ENCODE measurements at places on chromosomes 7 and 10.

DNA sequence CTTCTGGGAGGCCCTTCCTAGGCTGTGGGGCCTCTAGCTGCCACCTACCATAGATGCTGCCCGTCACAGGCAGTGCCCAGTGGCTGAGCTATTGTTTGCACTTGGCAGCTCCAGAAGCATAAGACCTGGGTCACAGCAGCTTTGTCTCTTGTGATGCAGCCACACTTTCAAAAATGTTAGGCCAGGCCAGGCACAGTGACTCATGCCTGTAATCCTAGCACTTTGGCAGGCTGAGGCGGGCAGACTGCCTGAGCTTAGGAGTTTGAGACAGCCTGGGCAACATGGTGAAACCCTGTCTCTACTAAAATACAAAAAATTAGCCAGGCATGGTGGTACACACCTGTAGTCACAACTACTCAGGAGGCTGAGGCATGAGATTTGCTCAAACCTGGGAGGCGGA is 9.5 kb upstream of the KAZALD1 start:
- no peak for DNase-seq

- no peak for DNase-seq
Measured at GRCh38 chr10:77849039-77849664, 77.4 kb downstream of the DLG5 start.

DNA sequence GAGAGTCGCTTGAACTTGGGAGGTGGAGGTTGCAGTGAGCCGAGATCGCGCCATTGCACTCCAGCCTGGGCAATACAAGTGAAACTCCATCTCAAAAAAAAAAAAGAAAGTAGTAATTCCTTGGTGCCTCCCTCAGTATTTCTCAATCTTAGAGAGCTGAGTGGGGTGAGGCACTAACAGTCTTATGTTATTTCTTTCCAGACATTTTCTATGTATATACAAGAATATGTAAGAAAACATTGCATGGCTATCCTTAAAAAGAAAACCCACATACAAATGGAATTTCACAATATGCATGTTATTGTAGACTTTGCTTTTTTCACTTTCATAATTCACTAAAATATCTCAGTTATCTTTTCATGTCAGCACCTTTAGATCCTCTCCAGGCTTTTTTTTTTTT is 13.6 kb upstream of the SLF2 start:
- no peak for DNase-seq

- no peak for DNase-seq
Measured at GRCh38 chr10:131119626-131120355, 191.7 kb downstream of the TCERG1L start.

DNA sequence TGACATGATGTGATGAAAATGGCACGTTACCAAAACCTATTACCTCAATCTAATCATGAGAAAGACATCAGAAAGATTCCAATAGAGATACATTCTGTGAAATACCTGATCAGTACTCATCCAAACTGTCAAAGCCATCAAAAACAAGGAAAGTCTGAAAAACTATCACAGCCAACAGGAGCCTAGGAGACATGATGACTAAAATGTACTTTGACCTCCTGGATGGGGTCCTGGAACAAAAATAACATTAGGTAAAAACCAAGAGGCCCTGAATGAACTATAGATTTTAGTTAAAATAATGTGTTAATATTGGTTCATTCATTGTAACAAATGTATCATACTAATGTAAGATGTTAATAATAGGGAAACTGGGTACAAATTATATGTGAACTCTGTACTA is 113.9 kb upstream of the LRGUK start:
- DNase-seq: no peak

- no peak for DNase-seq
Measured at GRCh38 chr10:25023278-25023677, 6.9 kb downstream of the THNSL1 start.

- DNase-seq: no peak
Measured at GRCh38 chr10:123521556-123521955, 144.6 kb upstream of the GPR26 start.

- no peak for DNase-seq
Measured at GRCh38 chr10:59434463-59435321, 72.3 kb upstream of the FAM13C start.

- no peak for DNase-seq
Measured at GRCh38 chr7:107744345-107744750, 406 bp downstream of the CBLL1 start.

DNA sequence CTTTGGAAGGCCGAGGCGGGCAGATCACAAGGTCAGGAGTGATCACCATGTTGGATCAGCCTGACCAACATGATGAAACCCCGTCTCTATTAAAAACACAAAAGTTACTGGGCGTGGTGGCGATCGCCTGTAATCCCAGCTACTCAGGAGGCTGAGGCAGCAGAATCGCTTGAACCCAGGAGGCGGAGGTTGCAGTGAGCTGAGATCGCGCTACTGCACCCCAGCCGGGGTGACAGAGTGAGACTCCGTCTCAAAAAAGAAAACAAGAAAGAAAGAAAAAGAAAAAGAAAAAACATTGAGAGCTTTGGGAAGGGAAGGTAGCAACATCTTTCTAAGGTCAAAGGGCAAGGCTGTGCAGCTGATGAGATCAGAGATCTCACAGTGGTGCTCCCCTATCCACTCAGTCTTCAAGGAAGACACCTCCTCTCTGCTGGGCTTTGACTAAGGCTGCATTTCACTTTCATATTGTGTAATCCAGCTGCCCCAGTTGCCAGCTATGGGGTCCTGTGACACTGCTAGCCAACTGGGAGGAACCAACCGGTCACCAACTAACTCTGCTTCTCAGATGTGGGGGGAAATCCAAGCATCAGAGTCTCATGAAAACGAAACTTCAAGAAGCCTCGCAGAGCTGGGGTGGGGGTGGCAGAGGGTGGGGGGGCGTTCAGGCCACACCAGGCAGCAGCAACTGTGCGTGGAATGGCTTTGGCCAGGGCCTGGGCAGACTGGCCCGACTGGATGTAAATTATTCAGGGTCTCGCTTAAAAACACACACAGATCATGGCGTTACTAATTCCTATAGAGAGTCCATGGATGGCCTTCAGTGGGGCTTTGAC is 1.5 kb downstream of the IL15RA start:
- no peak for DNase-seq

DNA sequence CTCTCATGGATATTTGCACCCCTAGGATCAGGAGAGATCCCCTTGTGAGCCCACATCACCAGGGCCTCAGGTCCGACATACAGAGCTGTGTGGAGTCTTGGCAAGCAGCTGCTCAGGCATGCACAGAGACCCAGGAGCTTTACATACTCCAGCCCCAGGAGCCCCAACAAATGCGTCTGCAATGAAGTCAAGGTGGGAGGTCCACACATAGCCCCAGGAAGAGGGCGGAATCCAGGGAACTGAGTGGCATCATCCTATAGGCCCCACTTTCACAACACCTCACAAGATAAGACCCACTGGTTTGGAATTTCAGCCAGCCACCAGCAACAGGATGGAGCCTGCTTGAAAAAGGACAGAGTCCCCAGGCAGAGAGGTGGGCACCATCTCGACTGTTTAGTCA is 106.7 kb downstream of the LSMEM1 start:
- DNase-seq: no peak

- no peak for DNase-seq
Measured at GRCh38 chr10:122033224-122033926, 44.4 kb downstream of the TACC2 start.

- DNase-seq: no peak
Measured at GRCh38 chr10:13959443-13960359, 371.0 kb downstream of the FRMD4A start.

- no peak for DNase-seq
Measured at GRCh38 chr10:6044751-6045313, 17.3 kb downstream of the IL2RA start.

DNA sequence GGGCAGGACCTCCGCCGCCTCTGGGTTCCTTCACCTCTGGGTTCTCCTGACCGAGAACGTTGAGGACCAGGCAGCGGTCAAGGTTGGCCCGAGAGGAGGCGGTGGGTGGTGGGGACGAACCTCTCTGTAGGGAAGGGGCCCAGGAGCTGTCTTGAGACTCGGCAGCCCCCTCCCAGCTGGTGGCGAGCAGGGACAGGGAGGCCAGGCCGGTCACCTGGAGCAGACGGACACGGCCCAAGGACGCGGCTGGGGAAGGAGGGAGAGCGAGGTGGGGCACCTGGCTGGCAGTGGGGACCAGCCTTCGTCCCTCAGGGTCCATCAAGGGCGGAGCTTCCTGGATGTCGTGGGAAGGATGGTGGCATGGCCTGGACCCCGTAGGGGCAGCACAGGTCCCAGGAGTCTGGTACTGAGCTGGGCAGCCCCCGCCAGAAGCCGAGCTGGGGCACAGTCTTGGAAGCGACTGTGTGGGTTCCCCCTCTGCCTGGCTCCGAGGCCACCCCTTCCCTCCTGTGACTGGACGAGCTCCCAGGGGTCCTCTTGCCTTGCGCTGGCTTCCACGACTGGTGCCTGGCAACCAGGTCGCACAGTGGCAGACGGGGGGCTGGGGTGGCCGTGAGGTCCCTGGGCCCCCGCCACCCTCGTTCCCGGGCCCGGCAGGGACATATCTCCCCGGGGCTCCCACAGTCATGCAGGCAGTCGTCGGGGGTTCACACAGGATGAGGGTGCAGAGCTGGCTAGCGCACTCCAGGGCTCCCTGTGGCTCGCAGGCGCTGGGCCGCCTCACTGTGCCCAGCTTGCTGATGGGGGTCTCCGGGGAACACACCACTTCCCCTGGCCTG is 89.9 kb downstream of the DNAJB6 start:
- no peak for DNase-seq

DNA sequence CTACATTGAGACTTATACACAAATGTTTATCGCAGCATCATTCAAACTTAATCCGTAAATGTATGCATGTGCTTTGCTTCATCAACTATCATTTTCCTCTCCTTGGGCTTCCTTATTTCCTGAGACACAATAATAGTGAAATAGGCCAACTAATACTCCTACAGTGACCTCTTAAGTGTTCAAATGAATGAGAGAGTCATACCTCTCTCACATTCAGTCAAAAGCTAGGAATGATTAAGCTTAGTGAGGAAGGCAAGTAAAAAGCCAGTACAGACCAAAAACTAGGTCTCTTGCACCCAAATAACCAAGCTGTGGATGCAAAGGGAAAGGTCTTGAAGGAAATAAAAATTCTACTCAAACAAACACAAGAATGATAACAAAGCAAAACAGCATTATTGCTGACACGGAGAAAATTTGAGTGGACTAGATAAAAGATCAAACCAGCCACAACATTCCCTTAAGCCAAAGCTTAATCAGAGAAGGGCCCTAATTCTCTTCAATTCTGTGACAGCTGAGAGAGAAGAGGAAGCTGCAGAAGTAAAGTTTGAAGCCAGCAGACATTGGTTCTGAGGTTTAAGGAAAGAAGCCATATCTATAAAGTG is 72.3 kb downstream of the GLCCI1 start:
- no peak for DNase-seq

- no peak for DNase-seq
Measured at GRCh38 chr7:44889086-44889781, 3.9 kb upstream of the PURB start.

DNA sequence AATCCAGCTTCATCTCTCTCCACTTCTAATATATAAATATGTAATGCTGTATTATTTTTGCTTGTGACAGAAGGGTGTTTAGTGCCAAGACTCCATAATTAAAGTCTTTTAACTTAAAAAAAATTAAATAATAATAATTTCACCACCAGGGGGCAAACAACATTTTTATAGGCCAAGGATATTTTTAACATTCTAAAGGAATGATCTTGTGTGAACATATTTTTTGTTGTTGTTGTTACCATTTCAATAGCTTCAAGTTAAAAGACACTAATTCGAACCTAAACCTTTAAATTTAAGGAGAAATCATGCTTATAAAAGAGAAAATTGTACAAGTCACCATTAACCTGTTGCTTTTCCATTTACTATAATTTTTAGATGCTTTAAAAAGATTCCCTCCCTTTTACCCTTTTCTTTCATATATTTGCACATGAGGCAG is 7.5 kb upstream of the DNAJC1 start:
- DNase-seq: peak; percentile 26

- DNase-seq: peak; percentile 74
Measured at GRCh38 chr7:45136106-45137060, 21.2 kb upstream of the RAMP3 start.

- no peak for DNase-seq
Measured at GRCh38 chr7:146510088-146510680, 393.6 kb downstream of the CNTNAP2 start.

- no peak for DNase-seq
Measured at GRCh38 chr7:90982228-90982627, 282.0 kb upstream of the FZD1 start.

GRCh38 chr7:102098986-102099385 is 187.7 kb upstream of the SH2B2 start:
- DNase-seq: no peak

- no peak for DNase-seq
Measured at GRCh38 chr10:91061187-91061586, 140.3 kb upstream of the ANKRD1 start.

GRCh38 chr7:126608339-126608776 is 644.4 kb downstream of the GRM8 start:
- DNase-seq: no peak

- DNase-seq: no peak
Measured at GRCh38 chr7:22864301-22864700, 41.7 kb upstream of the TOMM7 start.

DNA sequence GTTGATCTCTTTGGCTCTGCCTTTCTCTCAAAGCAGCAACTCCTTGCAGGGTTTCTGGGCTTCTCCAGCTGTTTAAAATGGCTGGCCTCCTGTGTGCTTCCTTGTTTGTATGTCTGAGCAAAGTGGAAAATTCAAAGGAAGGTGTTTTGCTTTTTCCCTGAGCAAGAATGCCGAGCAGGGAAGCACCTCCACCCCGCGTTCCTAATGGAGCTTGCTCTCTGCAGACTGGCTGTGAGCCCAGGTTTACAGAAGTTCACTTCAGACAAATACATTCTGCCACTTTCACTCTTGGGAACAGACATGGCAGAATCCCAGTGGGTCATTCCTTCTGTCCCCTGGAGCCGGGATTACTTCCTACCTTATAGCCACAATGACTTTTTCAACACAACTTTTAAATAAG is 181.8 kb upstream of the AGK start:
- DNase-seq: peak; percentile 66

GRCh38 chr10:5589661-5590511 is 65.1 kb downstream of the CALML3 start:
- DNase-seq: no peak

DNA sequence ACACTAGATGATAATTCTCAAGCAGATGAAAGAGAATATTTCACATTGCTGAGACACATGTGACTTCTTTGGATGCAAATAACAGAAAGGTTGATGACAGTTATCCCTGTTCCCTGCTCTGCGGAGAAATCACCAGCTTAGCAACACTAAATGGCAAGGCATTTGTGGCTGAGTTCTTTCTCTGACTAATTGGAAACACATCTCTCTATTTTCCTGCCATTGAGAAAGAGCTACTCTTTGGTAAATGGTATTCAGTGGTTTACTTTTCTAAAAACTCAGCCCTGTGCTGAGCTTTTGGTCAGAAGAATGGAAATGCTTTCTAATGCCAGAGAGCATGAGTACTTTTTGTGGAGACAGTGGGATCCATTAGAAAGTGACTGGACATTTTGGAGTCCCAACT is 771.4 kb downstream of the LRMDA start:
- DNase-seq: no peak

- DNase-seq: no peak
Measured at GRCh38 chr10:126049759-126050700, 153.7 kb downstream of the FANK1 start.

- no peak for DNase-seq
Measured at GRCh38 chr7:70237831-70238575, 639.7 kb downstream of the AUTS2 start.

- DNase-seq: no peak
Measured at GRCh38 chr10:12625393-12626023, 276.2 kb downstream of the CAMK1D start.
